Activated CD4-positive, alpha-beta T cell treated with anti-CD3 and anti-CD28 coated beads, Interleukin-2, amount 10 ng/mL, durations not matched to agents 24 days and 14 days (primary cell): ENCODE measurements at places on chromosomes 12 and 14. TPM values are rescaled to one million over a fixed set of nuclear protein-coding genes. Genes with fewer than 3 reads are reported as not detected.

Gene TAMALIN
- 10.4 and 12.4 TPM in 2 replicates for total RNA-seq

DNA sequence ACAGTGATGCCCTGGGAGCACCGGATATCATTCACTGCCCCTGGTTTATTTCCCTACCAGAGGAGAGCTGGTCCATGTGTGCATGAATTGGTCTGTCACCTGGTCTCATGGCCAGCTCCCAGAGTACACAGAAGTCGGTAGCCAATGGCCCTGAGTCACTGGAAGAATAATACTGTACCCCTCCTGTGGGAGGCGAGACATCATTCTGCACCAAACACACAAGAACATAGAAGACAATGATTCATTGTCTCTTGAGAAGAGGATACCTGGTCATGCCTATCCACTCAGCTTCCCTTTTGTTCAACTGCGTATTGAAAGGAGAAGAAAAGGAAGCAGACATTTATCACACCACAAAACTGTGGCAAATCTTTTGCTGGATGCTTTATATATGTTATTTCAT is 216.2 kb downstream of the DPF3 start:
- DNase-seq, result no peak

Gene PLEKHH1
- total RNA-seq, result 1.5 and 1.7 TPM in 2 replicates

- peak; percentile 65 for DNase-seq
These were observed at the start of gene ABCC9 for GRCh38 chr12:21940549-21941505. Gene ABCC9, minus strand, starts transcription at chr12:21941426. Its CDS starts 4,752 bp downstream, at chr12:21936674.

Gene KLRC2
- not detected in 2 replicates for total RNA-seq

- DNase-seq, result peak; percentile 79
These were observed 27.8 kb upstream of the PNMA1 start for GRCh38 chr14:73741876-73742519.
